Activated CD8-positive, alpha-beta T cell treated with anti-CD3 and anti-CD28 coated beads, Interleukin-2, amount 10 ng/mL, durations not matched to agents 7 days and 5 days (primary cell): ENCODE measurements at places on chromosomes 4 and X.

DNA sequence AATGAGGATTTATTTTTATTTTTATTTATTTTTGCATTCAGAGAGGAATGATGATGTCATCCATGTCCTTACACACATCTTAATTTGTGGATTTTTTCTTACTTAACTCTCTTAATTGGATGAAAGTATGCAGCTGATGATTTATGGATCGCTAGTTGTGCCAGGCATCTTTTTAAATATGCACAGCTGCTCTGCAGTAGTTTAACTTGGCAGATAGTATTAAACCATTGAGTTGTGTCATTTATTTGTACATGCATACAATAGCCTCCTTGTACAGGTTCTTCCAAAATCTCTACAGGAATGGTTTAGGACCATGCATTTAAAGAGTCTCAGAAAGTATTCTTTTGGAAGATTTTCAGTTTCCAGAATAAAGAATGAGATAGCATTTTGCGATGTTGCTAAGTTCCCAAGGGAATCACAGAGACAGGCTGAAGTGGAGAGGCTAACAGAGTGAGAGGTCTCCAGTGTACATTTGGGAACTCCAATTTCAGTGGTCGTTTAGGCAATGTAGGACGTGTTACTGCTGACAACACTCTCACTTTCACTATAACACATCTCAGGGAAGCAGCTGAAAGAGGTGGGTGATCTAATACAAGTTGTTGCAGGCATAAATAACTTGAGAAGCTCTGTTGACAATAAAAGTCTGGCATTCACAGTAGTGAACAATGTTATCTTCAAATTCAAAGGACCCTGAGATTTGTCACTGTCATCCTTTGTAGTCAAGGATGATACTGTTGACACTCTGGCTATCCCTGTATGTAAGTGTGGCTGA, 49.9 kb upstream of the SCRG1 start:
- DNase-seq: no peak

- DNase-seq: no peak
These were observed 868 bp downstream of the AFAP1 start for GRCh38 chr4:7938609-7939376.

GRCh38 chr4:81165861-81166430, 49.1 kb downstream of the PRKG2 start:
- no peak for DNase-seq

DNA sequence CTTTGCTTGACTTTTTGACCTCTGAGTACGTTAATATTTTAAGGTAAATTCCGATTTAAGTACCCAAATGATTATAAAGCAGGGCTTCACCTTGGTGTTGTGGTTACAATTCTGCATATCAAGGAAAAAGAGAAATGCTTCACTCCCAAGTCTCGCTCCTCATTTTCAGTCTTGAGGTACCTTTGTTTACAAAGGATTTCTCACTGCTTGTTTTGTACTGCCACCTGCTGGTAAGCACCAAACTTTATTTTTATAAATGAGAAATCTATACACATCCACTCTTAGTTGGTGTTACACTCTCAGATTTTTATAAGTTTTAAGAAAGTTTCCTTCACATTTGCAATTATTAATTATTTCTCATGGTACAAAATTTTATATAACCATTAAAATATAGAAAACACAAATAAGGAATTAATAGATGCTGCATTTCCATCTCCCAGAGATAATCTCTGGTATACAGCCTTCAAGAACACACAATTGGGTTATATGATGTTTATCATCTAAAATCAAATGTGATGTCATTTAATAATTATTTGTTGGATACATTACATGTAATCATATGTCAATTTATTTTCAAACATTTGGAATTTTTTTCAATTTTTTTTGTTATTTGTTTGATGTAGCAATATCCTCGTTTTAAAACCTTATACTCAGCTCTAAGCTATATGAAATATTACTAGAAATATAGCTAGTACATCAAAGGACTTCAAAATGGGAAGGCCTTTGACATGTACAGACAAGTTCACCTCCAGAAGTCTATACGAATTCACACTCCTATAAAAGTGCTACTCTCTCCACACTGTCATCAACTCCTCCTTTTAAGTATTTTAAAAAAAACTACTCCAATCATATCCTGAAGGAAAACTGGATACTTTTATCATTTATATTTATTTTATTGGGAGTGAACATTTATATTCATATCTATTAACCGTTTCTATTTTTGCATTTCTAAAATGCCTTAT, 179.9 kb downstream of the KCNIP4 start:
- peak; percentile 35 for DNase-seq

GRCh38 chrX:14303891-14304290, 225.4 kb upstream of the GLRA2 start:
- no peak for DNase-seq

DNA sequence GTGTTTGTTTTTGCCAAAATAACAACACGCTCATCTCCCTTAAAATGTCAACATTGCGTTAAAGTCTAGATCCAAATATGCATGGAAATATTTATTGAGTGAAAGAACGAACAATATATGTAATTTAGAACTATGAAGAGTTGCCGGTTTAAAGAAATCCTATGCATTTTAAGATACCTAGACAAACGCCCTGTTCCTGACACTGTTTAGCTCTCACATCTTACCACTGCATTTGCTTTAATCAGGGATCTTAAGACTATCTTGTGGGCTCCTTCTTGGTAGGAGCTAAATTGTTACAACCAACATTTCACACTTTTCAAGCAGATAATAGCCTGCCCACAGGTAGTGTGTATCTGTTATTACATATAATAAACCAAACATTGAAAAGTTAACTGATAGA, 96.6 kb upstream of the RPS6KA3 start:
- DNase-seq: no peak

GRCh38 chr4:182449186-182449929, 206.2 kb downstream of the TENM3 start:
- no peak for DNase-seq
